Dermis microvascular lymphatic vessel endothelial cell (primary cell): ENCODE measurements at places on chromosomes 1 and 21. TPM values are rescaled to one million over a fixed set of nuclear protein-coding genes. Genes with fewer than 3 reads are reported as not detected.

A3GALT2 gene
- not detected in 2 replicates for total RNA-seq

SPRR2B gene
- total RNA-seq, result not detected in 2 replicates

GPR37L1 gene
- not detected in 2 replicates for total RNA-seq

DNA sequence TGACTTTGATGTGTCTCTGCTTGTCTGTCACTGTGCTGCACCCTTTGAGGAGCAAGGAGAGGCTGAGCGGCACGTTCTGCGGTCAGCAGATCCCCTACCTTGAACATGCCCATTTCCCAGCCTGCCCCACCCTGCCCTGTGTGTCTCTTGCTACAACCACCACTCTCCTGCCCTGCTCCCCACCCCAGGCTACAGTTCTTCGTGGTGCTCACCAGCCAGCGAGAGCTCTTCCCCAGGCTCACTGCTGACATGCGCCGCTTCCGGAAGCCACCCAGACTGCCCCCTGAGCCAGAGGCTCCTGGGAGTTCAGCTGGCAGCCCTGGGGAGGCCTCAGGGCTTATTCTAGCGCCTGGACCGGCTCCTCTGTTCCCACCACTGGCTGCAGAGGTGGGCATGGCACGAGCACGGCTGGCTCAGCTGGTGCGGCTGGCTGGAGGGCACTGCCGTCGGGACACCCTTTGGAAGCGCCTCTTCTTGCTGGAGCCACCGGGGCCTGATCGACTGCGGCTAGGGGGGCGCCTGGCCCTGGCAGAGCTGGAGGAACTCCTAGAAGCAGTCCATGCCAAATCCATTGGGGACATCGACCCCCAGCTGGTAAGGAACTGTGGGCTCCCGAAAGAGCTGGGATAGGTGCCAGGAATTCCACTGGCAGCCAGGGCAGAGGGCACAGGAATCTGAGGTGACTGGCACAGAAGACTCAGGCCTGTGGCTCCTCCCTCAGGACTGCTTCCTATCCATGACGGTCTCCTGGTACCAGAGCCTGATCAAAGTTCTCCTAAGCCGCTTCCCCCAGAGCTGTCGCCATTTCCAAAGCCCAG lies 5.6 kb downstream of the HYI start:
- no peak for DNase-seq

DNA sequence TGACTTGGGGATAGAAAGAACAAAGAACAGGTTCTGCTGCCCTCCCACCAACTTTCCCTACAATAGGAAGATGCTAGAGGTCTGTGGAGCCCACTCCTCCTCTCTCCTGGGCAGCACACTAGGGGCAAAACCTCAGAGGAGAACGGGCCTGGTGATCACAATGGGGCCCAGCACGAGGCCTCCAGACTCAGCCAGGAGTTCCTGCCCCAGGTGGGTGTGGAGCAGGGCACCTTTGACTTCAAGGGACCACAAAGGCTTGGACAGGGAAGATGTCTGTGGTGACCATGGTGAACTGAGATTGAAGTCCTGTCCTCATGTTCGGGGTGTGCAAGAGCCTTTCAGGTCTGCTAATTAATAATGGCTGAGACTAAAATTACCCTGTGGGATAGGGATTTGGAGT lies 88.8 kb downstream of the LAMC2 start:
- no peak for DNase-seq

DNA sequence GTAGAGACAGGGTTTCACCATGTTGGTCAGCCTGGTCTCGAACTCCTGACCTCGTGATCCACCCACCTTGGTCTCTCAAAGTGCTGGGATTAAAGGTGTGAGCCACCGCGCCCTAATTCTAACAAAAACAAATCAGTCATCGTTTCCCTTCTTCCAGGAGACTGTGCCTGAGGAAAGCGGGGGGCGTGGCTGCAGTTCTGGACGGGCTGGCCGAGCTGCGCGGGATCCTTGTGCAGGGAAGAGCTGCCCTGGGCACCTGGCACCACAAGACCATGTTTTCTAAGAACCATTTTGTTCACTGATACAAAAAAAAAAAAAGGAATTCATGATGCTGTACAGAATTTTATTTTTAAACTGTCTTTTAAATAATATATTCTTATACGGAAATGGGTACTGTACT lies 104.2 kb downstream of the WDR4 start:
- no peak for DNase-seq

DNA sequence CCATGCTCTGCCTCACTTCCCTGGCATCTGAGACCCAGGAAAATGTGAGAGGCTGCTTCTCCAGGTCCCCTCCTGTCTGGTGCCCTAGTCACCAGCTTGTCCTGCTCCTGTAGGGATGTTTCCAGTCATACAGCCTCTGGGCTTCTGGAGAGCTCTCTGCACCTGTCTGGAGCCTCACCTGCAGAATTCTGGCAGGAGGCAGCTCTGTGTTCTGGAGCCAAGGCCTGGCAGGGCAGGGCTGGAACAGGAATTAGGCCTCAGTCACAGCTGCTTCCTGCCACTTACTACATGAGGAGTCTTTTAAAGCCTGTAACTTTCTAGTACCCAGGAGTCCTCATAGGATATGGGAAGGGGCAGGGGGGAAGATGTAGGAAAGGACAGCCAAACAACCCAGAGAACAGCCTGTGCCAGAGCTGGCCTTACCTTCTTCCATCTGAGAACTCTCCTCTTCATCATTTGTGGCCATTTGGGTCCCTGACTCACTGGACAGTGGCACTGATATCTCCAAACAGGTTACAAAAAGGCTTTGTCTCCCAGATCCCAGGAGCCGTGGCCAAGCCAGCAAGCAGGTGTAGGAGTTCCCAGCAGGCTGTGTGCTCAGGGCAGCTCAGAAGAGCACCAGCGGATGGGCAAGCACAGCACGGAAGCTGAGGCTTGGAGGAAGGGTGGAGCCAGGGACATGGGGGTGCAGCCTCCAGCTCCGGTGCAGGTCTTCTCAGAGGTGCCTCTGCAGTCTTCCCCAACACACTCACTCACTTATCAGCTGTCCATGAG lies 31.4 kb upstream of the ARTN start:
- no peak for DNase-seq
